HCEC 1CT (cell line): ENCODE measurements at places on chromosomes 16 and 17.

DNA sequence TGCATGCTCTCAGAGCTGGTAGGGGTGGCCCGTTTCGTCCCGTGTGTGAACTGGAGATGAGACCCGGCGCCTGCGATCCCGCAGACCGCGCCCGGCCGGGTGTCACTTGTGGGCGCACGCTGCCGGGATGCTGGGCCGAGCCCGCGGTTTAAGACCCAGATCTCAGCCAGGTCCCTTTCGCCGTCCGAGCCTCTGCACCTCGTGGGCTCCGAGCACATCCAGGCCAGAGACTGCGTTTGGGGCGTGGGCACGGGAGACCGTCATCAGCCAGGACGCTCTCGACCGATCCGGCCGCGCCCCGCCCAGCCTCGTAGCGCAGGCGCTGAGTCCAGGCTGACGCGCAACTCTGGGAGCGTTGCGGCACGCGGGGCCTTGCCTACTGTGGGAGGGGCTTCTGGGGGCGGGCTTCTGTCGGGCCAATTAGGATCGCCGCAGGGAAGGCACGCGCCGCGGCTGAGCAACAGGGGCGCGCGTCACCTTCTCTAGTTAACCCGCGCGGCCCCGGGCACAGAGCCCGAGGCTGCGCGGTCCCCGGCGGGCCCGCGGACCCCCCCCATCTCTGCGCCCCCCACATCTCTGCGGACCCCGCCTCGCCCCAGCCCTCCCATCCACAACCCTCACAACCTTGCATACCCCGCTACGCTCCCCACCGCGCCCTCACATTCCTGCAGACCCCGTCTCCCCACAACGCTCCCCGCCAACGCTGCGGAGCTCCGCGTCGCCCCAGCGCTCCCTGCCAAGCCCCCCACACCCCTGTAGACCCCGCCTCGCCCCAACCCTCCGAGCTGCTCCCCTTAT lies 687 bp upstream of the CEMP1 start:
- DNase-seq: peak; percentile 97

DNA sequence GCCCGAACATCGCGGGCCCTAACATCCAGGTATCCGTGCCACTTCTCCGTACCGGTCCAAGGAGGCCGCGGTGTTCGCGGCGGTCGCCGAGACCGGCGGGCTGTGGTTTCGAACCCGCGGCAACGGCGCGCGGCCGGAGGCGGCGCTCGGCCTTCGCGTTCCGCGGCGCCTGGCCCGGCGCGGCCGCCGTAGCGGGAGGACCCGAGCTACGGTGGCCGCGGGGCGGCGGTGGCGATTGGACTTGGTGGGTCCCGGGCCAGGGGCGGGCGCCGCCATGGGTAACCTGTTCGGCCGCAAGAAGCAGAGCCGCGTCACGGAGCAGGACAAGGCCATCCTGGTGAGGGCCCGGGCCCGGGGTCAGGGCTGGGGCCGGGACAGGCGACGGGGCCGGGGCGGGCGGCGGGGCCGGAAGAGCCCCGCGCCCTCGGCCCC lies at the start of gene CHMP6:
CHMP6 (plus strand) TSS at position 197 of the 432 bp plus-strand sequence; CDS start at position 275, 78 bp downstream.
- peak; percentile 73 for DNase-seq

DNA sequence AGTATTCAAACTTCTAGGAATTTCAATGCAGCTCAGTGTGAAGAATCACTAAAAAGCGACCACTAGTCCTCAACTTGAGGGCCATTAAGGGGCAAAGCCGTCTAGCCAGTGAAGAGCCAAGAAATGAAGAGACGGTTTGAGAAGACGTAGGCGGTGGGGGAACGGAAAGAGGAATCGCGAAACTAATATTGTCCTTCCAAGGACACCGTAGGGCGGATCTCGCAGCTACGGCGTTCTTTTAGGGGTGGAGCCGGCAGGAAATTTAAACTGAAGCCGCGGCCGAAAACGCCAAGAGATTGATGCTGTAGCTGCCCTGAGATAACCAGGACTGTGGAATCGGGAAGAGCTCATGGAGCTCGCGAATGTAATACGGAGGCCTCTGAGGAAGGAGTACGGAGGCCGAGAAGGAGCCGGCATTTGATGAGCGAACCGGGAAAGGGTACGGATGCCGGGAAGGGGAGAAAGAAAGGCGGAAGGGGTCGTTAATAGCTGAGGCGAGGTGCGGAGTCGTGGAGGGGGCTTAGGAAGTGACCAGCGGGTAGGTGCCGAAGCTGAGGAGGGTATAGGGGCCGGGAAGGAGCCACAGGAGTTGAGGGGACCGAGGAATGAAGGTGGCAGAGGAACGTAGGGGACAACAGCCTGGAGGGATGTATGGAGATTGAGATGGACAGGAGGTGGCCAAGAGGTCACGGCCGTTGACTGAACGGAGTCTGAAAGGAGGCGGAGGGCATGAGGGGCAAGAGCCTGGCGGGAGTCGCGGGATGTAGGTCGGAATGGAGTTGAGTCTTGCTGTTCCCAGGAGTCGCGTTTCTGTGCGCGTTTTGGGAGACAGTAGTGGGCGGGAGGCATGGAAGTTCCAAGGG lies at the start of gene DBF4B:
DBF4B (plus strand) TSS at position 265 of the 863 bp plus-strand sequence; CDS start at position 421, 156 bp downstream.
- peak; percentile 90 for DNase-seq

GRCh38 chr16:88393034-88393433 lies 10.3 kb downstream of the ZNF469 start:
- no peak for DNase-seq

- peak; percentile 66 for DNase-seq
Observed at GRCh38 chr17:27323538-27324215, 29.8 kb downstream of the WSB1 start.

GRCh38 chr17:35666967-35667532 lies 64.4 kb upstream of the RASL10B start:
- no peak for DNase-seq

DNA sequence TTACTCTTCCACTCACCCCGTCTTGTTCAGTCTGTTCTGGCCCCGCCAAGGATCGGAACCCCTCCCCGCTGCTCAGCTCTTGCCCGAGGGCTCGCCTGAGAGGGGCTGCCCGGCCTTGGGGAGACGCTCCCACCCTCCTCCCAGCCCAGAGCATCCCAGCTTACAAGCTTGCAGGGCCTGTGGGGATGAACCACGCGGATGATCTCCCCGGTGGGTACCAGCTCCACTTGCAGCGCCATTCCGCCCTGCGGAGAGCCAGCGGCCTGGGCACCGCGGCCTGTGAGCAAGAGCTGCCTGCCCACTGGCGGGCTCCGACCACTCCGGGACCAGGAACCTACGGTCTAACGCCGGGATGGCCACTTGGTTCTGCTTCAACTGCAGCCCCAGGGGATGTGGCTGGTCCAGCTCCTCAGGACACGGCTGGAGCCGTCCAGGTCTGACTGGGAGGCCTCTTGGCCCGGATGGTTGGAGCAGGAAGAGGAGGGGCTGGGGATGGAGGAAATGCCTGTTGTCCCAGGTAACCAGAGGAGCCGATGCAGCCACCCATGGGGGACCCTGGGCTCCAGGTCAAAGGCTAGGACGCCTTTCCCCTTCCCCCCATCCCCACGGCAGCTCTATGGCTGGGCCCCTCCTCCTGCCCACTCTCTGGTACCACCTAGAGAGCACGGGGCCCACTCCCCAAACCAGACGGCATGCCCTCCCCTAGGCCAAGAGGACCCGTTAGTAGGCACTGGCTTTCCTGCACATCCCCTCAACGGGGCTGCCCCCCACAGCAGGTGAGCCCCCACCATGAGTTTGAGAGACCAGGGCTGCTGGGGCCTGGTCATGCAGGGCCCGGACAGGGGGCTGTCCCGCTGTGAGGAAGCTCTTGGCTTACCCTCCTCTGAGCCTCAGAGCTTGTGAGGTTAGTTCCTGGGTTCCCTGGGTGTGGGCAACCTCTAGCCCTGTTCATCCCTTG lies at the start of gene MYO1C:
MYO1C (minus strand) TSS at position 438 of the 958 bp plus-strand sequence; CDS start at position 239, 199 bp downstream.
- no peak for DNase-seq
